ENCODE measurements at places on chromosomes 4 and X.

GRCh38 chrX:9707306-9708033 lies 58.2 kb downstream of the GPR143 start:
- DNase-seq: no peak

- DNase-seq: no peak
Measured at GRCh38 chrX:38102875-38103274, 96.5 kb downstream of the SYTL5 start.

- no peak for DNase-seq
Measured at GRCh38 chr4:117455088-117455487, 369.7 kb upstream of the TRAM1L1 start.

DNA sequence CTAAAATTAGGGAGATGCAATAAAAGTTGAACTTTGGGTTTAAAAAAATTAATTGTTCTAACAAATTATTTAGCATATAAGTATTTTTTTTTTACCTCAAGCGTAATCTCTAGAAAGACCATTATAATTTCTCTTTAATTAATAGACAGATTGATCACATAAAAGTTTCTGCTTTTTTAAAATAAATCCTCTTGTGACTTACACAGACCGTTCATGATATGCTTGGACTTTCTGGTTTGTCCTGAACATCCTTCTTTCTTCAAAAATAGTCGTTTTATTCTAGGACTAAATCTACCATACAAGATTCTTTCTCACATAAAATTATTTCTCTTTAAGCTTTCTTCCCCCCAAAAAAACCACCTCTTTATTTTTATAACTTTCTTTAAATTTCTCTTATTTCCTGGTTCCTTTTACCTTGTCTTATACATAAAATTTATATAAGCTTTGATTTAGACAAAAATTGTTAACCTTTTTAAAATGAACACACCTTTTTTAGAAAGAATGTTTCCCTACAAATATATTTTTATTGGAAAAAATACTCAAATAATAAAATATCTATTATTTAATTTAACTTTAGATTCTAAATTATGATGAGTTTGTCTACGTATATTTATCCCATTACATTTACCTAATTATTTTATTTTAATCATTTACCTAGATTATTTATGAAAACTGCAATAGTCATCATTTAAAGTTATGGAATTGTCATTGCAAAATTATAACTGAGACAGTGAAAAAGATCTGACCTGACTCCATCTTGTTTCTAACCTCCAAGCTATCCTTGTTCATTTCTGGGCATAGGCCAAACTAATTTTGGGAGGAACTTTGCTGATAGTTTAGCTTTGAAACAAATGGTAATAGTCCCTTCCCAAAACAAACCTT lies 37.6 kb downstream of the PGRMC2 start:
- DNase-seq: no peak

DNA sequence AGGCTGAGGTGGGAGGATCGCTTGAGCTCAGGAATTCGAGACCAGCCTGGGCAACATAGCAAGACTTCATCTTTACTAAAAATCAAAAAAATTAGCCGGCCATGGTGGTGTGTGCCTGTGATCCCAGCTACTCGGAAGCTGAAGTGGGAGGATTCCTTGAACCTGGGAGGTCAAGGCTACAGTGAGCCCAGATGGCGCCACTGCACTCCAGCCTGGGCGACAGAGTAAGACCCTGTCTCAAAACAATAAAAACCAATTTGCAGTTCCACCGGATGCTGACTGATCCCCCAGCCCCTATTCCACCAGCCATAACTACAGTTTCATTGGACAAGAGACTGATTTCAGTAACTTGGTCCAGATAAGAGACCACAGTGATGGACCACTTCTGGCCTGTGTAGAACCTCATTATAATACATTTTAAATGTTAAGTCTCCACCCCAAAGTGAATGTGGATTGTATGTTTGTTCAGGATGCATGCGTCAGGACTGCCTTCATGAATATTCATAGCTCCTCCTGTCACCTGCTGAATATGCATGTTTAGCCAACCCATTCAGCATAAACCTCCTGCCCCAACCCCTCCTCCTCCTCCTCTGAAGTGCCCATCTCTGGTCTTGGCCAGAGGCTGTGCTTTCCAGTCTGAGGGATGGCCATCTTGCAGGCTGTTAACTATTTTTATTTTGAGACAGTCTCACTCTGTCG lies 2.3 kb upstream of the SLBP start:
- no peak for DNase-seq

DNA sequence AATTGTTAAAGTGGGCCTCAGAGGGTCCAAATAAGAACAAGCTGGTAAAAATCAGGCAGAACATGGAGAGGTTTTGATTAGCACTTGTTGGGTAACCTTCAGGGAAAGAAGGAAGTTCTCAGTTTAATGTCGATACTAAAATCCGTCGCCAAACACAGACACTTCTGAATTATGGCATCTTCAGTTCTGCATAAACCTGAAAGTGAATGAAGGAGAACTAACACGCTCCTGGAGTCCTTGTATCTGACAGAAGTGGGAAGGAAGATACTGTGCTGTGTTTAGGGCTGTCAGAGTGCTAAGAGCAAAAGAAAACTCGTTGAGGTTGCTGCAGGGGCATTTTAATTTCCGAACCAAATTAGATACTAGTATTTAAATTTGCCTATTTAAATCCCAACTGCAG lies 106.2 kb downstream of the TMA16 start:
- DNase-seq: no peak

DNA sequence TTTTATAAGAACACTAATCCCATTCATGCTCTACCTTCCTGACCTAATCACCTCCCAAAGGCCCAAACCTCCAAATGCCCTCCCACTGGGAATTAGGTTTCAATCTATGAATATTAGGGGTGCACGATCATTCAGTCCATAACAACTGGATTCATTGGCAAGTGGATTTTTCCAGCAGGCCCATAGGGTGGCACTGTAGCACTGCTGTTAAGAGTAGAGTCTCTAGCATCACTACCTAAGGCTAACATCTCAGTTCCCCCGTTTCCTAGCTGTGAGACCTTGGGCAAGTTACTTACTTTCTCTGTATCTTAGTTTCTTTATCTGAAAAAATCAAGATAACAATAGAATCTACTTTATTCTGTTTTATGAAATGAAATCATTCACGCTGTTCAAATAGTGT lies 315.8 kb downstream of the STIM2 start:
- DNase-seq: no peak

GRCh38 chrX:47012131-47012530 lies 66.1 kb upstream of the RGN start:
- DNase-seq: no peak

DNA sequence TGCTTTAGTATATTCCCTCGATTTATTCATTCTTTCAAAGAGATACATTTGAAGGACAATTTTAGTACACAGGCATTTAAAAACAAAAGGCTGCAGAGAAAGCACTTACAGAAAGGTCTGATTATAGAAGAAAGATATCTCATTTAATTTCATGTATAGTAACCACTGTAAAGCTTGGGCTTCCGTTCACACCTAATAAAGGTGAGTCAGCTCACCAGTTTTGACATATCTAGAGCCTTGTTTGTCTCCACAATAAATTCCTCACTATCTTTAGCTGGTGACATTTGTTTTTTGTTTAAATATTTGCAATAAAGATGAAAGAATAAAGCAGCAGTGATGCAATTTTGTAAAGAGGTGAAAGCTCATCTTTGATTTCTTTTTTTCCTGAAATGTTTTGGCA lies 1.1 kb upstream of the EPHA5 start:
- no peak for DNase-seq

DNA sequence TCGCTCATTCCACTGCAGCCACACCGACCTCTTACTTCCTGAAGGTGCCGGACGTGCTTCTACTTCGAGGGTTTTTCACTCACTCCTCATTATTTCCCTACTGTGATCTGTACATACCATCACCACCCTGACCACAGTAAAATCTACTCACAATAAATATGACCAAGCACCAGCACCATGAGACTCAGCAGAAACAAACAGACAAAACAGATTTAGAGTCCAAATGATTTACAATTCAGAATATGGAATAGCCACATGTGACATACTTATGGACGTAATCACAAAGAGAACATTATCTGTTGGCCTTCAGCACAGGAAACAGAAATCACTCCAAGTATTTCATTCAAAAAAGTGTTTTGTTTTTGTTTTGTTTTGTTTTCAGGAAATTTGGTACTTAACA lies 16.1 kb upstream of the KLB start:
- no peak for DNase-seq

DNA sequence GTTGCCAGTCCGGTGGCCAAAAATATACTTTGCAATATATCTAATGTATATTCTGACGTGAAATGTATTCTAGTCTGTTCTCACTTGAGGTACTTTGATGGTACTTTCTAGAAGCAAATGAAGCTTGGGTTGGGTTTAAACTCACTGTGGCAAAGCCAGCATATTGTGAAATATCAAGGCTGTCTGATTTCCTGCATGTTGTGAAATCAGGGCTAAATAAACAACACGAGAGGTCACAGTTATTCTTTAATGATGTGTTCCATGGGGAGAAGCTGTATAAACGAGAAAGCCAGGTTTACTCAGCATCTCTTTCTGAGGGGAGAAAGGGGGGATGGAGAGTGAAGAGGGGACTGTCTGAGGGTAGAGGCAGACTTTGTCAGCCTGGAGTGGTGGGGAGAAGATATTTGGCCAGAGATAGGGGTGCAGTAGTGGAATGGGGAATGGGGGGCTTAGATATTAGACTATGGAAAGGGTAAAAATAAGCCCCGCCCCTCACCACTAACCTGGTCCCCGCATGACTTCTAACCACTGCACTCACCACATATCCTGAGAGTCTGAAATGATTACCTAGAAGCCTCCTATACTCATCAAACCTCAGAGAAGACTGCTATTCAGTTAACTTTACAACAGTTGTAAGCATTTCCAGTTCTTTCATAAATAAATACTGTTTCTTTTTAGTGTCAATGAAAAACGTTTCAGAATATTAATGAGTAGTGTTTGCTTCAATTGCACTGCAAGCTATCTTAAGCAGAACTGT lies 5.9 kb upstream of the SCARB2 start:
- DNase-seq: no peak

- no peak for DNase-seq
Measured at GRCh38 chrX:9765072-9765736, 443 bp downstream of the GPR143 start.

DNA sequence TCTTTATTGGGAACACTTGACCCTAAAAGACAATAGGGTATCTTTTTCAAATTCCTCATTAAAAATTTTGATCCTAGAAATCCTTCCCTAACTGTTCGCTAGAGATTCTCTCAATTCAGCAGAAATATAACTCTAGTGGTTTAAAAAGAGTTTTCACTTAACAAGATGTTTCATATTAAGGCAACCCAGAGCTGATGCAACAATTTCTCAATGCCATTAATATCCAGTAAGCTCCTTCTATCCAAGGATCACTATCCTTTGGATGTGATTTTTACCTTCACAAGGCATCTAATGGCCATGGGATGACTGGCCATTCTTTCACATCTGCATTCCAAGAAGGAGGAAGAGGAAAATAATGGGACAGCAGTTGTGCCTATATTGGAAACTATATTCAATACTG lies 183.4 kb downstream of the ANKRD50 start:
- no peak for DNase-seq
